ENCODE measurements at places on chromosomes 7 and 10.
A peak's percentile ranks its signal among the peaks of the same experiment; 100 is the strongest.

- no peak for DNase-seq
Observed at GRCh38 chr10:131184503-131184902, 127.0 kb downstream of the TCERG1L start.

- DNase-seq, result no peak
Observed at GRCh38 chr10:120887482-120887881, 36.3 kb downstream of the WDR11 start.

- peak; percentile 44 for DNase-seq
Observed at GRCh38 chr7:51315393-51316261, 982 bp downstream of the COBL start.

- DNase-seq, result no peak
Observed at GRCh38 chr7:37310327-37311080, 138.2 kb downstream of the ELMO1 start.

DNA sequence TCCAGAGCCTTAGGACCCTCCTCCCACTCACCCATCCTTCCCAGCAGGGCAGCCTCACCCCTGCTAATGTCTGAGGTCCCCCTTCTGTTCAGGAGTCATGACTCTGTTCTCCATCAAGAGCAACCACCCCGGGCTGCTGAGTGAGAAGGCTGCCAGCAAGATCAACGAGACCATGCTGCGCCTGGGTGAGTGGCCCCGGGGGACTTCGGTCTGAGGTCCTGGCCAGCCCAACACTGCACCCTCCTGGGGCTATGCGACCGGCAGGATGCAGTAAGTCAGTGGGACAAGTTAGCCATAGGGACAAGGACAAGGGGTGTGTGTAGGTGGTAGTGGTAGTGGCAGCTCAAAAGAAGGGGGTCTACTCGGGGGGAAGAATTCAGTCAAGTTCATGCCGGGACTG, 16.2 kb upstream of the AHCYL2 start:
- no peak for DNase-seq

DNA sequence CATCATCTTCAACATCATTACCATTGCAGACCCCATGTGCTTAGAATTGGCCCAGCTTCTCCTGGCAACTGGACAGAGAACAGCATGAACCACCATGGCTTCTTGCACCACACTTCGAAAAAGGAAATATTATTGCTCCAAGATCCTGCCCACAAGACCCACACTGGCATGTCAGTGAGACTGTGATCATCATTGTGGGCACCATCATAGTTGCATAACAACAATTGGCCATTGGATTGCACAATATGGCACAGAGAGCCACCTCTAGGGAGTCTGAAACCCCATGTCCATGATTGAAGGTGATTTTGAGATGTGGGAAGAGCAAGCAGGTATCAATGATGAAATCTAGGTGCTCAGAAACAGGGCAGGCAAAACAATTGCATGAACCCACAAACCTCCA, 918.9 kb downstream of the GRID1 start:
- no peak for DNase-seq

DNA sequence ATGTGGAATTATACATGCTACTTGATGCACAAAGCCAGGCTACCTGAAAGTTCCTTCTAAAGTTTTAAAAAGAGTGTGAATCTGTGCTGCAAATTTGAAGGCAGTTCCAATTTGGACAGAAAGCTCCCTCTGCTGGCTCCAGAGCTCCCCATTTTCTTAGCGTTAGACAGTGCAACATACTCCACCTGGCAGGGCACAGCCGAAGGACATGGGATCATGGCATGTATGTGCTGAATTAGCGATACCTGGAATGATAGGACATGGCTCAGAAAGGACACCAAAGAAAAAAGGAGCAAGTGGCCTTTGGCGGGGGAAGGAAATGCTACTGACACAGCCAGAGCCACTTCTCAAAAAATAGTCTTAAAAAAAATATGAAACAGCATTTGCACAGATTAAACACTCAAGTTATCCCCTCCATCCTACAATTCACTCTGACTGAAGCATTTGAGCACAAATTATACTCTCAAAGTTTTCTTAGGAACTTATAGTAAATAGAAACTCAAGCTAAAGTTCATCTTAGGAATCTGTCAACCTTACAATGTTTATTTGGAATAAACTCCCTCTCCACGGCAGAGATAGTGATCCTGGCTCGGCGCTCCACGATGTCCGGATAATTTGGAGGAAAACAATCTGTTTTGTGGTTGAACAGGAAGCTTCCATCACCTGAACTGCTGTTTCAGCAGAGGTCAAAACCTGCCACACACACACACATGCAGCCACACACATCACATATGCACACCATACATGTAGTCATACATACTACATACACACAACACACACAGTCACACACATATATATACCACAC, 80.0 kb downstream of the C7orf25 start:
- no peak for DNase-seq

GRCh38 chr7:130303551-130303950, 10.6 kb downstream of the CPA4 start:
- no peak for DNase-seq

DNA sequence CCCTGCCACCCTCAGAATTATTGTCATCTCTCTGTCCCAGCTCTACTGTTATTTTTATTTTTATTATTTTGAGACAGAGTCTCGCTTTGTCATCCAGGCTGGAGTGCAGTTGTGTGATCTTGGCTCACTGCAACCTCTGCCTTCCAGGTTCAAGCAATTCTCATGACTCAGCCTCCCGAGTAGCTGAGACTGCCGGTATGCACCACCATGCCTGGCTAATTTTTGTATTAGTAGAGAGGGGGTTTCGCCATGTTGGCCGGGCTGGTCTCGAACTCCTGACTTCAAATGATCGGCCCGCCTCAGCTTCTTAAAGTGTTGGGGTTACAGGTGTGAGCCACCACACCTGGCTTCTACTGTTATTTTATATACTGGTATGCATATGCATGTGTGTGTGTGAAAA, 11.0 kb downstream of the CALHM2 start:
- no peak for DNase-seq

- DNase-seq, result no peak
Observed at GRCh38 chr10:74244097-74244685, 93.2 kb downstream of the ADK start.

DNA sequence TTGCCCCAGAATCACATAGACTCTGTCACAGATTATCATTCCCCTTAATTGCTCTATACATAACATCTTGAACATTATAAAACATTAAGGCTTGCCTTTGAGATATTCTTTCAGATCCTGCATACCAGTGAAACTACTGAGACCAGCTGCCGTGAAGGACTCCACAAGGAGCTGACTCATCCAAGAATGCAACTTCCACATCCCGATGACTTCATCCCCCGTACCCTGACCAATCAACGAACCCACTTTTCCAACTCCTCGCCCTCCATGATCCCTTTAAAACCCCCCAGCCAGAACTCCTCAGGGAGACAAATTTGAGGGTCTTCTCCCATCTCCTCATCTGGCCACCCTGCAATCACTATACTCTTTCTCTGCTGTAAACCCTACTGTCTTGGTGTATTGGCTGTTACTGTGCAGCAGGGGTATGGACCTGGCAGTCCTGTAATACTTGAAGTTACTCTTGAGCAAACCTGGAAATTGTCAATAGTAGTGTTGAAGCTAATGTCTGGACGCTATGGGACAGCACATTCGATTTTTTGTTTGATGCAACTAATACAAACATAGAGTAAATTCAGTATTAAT, 49.8 kb downstream of the HTR5A start:
- no peak for DNase-seq

- DNase-seq, result no peak
Observed at GRCh38 chr10:97964748-97965147, 65.7 kb downstream of the CRTAC1 start.

GRCh38 chr10:103572347-103573204, 79.1 kb downstream of the NEURL1 start:
- DNase-seq, result no peak

Measured in NCI-H748 treated with DMSO at 0.1 percent for 48 hours (cell line).